ENCODE measurements at places on chromosomes 6 and 20.

- no peak for DNase-seq
These were observed 14.0 kb downstream of the SMLR1 start for GRCh38 chr6:130841128-130841728.

DNA sequence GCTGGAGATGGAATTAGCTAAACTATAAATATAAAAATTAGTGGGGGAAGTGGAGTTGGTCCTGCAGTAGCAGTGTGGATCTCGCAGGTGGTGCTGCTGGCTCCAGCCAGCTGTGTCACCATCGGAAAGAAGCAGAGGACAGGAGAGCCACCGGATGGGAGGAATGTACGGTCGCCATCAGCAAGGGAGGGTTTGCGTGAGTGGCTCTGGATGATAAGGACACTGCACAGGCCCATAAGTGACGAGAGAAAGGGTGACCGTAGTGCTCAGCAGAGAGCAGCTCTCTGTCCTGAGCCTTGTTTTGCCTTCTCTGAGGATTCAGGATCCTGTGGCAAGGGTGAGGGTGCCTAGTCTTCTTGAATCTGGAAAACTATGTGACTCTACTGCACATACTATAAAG lies 378.7 kb downstream of the ZFAND3 start:
- no peak for DNase-seq

DNA sequence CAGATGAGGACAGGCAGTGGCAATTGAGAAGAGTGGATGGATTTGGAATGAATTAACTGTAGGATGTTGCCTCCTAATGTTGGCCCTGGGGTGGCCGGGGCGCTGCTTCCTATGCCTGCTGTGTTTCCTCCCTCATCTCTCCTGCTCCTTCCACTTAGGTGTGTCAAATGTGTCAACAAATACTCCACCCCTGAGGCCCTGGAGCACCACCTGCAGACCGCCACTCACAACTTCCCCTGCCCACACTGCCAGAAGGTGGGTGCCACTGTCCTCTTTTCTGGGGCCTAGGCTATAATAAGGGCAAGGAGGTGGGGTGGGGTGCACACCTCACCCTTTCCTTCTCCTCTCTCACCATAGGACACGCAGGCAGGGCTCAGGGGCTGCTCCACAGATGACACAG lies 30.0 kb upstream of the CHMP4B start:
- no peak for DNase-seq

- no peak for DNase-seq
These were observed 41.0 kb downstream of the UQCC1 start for GRCh38 chr20:35370751-35371150.

- DNase-seq = no peak
These were observed 38.9 kb downstream of the FBXO9 start for GRCh38 chr6:53103993-53104675.

DNA sequence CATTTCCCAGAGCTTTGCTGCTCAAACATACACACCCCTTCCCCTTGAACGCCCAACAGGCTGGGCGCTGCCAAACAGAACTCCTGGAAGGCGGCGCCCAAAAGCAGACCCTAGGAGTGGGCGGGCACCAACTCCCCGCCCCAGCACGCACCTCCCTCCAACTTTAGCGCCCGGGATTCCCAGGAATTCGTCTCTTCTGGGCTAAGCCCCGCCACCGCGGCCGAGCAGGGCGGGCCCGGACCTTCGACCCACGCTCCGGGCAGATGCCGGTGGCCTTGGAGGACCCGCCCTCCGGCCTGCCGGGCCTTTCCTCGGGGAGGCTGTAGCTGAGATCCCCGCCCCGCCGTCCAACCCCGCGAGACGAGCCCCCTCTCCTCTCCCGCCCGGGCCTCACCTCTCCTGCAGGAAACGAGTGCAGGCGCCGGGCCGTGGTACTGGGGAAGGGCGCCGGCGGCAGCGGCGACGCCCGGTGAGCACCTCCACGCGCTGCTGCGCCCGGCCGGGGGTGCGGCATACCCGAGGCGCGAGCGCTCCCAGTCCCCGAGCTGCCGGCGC lies 659 bp downstream of the MCUR1 start:
- DNase-seq = peak; percentile 54

- DNase-seq = no peak
These were observed 308.1 kb downstream of the KHDRBS2 start for GRCh38 chr6:61977947-61978346.

DNA sequence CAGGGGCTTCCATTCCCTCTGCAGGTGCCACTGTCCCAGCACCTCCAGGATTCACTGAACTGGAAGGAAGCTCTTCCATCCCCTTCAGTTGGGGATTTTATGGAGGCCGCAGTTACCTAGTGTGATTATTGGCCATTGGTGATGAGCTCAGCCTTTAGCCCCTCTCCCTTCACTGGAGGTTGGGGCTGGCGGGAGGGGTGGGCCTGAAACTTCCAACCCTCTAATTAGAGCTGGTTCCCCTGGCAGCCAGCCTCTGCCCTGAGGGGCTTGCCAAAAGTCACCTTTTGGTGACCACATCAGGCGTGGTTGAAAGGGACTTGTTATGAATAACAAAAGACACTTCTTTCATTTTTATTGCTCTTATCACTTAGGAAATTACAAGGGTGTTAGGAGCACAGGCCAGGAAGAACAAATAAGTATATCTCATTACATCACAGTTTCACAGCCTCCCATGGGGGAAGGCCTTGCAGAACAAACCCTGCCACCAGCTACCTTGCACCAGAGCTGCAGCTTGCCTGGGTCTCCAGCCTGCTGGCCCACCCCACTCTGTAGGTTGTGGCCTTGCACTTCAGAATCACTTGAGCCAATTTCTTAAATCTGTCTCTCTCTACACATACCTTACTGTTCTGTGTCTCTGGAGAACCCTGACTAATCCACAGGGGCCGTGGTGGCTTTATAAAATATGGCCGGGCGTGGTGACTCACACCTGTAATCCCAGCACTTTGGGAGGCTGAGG lies 5.0 kb downstream of the PYGB start:
- no peak for DNase-seq

GRCh38 chr6:34955442-34955841 lies 66.4 kb downstream of the ANKS1A start:
- no peak for DNase-seq

DNA sequence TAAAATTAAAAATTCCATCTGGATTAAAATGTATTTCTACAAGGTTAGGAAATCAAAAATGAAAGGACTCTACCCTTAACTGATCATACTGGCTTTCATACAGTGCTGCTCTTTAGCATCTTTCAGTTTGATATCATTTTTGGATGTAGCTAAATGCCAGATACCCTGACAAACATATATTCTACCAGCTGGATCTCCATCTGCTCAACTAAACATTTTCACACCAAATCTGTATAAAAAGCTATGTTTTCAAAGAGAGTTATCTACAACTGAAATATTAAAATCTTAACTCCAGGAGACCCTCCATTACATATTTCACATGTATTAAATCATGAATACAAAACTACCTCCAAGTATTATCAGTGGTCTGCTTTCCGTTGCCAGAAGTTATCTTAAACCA lies 95.7 kb downstream of the EPHA7 start:
- no peak for DNase-seq

- no peak for DNase-seq
These were observed 534.0 kb downstream of the PKHD1 start for GRCh38 chr6:51553246-51554015.

DNA sequence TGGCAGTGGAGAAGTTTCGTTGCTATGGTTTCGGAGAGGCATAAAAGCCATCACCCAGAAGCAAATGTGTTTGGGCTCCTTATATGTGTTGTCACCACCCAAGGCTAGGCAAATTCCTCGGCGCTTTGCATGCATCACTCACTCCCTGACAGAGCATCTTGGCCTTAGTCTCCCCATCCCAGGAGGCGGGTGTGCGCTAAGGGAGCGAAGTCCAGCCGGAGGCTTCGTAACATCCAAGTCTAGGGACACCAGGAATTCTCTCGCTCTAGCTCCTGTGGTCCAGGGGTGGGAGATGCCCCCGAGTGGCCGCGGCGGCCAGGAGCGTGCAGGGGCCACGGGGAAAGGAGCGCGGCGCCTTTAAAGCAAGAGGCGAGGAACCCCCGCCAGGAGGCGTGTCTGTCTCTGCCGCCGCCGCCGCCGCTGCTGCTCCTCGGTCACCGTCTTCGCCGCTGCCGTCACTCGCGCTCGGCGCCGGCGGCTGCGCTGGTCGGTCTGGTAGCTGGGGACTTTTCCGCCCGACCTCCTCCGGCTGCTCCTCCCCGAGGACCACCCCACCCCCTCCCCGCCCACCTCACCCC lies at the start of gene GRIK2:
Gene GRIK2, plus strand, starts transcription at position 458 of the 578 bp plus-strand sequence.
- DNase-seq = peak; percentile 18

DNA sequence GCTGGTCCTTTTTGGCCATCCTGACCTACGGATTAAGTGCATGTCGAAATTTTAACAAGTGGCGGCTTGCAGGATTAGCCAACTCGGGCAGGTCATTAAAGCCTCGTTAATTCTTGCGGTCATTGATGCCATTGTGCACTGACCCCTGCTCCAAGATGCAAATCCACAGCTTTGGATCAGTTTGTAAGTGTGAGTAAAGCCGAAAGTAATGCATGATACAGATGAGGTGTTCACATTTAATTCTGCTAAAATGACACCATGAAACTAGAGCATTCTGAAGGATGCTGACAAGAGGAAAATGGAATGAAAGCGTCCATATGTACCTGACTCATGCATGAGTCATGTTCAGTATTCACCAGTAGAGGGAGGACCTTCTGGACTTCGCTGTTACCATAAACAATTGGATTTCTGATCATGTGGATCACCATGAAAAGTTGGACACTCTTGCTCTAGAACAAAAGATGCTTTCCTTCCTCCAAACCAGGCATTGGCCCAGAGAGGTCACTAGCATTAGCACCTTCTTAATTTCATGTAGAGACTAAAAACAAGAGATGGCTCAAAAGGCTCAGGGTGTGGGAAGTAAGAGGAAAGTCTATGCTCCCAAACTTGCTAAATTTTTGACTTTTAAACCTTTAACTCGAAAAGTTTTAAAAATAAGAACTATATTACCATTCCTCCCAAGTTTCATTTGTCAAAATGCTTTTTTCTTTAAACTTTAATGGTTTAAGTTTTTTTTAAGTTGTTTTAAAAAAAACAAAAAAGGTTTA lies 48.0 kb downstream of the MUC22 start:
- no peak for DNase-seq

- DNase-seq = no peak
These were observed 672.8 kb downstream of the KIF16B start for GRCh38 chr20:15900443-15900842.

- DNase-seq = no peak
These were observed 33.6 kb downstream of the CDK19 start for GRCh38 chr6:110781522-110782214.

GRCh38 chr6:159252955-159253508 lies 83.8 kb downstream of the FNDC1 start:
- DNase-seq = peak; percentile 44

- no peak for DNase-seq
These were observed 5.3 kb upstream of the GTF2H4 start for GRCh38 chr6:30902709-30903108.

DNA sequence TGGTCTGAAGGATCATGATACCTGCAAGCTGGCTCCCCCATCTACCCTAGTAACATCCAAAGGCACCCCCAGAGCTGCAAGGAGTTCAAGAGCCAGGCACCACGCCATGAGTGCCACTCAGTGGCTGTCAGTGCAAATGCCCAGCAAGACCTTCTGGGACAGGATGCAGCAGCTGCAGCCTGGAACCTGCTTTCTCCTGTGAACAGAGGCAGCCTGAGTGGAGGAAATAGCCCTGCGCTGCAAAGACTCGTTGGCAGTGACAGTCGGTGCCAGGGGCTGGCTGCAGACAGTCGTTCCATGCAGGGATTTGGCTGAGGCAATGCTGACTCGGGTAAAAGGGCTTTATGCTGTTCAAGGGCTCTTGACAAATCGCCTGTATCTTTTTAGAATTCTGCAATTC lies 15.7 kb upstream of the SSTR4 start:
- peak; percentile 33 for DNase-seq

DNA sequence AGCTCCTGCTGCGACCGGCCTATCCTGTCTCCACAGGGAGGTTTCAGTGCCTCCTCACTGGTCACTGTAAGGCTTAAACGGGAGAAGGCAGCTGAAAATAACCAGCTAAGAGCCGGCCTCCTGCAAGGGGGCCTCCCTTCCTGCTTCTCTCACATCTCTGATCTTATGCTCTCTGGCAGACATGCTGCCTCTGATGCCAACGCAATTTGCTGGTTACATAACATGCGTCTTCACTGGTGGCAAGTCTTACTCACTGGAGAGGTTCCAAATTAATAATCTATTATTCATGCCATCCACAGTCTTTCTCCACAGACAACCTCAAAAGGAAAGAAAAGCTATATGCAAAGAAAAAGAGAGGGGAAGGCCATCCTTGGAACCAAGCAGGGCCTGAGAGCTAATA lies 91.8 kb upstream of the LRFN2 start:
- no peak for DNase-seq

GRCh38 chr6:22754061-22754460 lies 184.7 kb downstream of the HDGFL1 start:
- DNase-seq = no peak

- DNase-seq = no peak
These were observed 130.2 kb upstream of the SYNDIG1 start for GRCh38 chr20:24339210-24339641.

- no peak for DNase-seq
These were observed 354.2 kb upstream of the SULF2 start for GRCh38 chr20:48139262-48140041.

DNA sequence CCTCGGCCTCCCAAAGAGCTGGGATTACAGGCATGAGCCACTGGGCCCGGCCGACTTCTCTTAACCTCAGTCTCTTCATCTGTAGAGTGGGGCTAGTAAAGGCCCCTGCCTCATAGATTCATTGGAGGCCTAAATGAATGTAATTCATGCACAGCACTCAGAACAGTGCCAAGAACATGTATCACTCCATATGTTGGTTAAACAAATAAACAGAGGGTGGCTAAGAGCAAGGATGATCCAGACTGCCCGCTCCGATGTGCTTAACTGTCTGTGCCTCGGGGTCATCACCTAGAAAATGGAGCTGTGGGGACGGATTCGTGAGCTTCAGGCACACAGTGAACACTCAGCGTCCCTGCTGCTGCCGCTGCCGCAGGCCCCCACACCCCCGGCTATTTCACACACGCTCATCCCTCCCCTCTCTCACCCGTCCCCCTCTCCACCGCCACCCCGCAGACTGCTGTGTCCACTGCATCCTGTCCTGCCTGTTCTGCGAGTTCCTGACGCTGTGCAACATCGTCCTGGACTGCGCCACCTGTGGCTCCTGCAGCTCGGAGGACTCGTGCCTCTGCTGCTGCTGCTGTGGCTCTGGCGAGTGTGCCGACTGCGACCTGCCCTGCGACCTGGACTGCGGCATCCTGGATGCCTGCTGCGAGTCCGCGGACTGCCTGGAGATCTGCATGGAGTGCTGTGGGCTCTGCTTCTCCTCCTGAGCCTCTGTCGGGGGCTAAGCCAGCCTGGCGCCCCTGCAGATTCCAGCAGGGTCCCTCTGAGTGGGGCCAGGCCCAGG lies 14.8 kb downstream of the MDFI start:
- no peak for DNase-seq

GRCh38 chr6:107819217-107819616 lies 4.9 kb downstream of the SCML4 start:
- no peak for DNase-seq

GRCh38 chr20:50189681-50190250 lies 864 bp upstream of the CEBPB start:
- no peak for DNase-seq
